Stimulated activated CD8-positive, alpha-beta memory T cell treated with anti-CD3 and anti-CD28 coated beads, Interleukin-15, amount 100 ng/mL, for 4 hours (primary cell): ENCODE measurements at places on chromosomes 6 and 20.

- no peak for DNase-seq
These were observed 90.6 kb downstream of the PAX1 start for GRCh38 chr20:21796059-21796458.

DNA sequence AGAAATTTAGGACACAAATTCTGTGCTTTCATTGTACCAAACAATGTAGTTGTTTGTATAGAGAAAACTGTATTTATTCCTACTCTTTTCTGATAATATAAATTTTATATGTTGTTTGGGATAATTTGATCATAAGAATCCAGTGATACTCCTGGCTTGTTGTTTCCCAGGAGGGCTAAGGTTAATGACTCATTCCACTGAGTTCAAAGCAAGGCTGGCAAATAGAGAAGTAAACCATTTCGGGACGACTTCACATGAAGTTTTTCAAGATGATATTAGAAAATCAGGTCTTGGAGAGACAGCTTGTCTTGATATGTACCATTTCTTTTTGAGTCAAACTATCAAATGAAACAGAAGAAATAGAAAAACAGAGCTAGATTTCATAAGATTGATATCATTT is 326.1 kb upstream of the CNR1 start:
- DNase-seq = no peak

GRCh38 chr6:8829296-8829695 is 394.0 kb upstream of the SLC35B3 start:
- no peak for DNase-seq

- no peak for DNase-seq
These were observed 35.1 kb downstream of the MAP3K5 start for GRCh38 chr6:136757150-136757549.

DNA sequence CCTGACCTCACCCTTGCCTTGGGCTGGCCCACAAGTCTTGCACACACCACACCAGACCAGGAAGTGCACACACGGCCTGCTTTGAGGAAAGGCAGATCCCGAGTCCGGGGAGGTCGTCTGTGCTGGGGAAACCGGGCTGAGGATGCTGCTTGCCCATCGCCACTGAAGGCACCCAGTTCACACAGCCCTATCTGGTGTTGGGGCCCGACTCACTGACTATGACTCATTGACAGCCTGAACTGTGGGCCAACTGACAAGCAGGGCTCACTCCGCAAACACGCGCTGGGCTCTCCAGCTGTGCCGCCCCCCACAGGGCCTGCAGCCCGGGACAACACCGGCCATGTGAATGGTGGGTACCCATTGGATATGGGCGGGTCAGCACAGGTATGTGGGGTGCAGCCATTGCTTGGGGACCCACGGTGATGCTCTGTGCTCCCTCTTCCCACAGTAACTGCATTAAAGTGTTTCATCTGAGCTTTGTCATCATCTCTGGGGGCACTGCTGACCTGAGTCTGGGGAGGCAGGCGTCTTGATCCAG is 1.6 kb downstream of the SAMD10 start:
- DNase-seq = peak; percentile 38

GRCh38 chr6:111980971-111981840 is 72.7 kb upstream of the CCN6 start:
- DNase-seq = no peak

DNA sequence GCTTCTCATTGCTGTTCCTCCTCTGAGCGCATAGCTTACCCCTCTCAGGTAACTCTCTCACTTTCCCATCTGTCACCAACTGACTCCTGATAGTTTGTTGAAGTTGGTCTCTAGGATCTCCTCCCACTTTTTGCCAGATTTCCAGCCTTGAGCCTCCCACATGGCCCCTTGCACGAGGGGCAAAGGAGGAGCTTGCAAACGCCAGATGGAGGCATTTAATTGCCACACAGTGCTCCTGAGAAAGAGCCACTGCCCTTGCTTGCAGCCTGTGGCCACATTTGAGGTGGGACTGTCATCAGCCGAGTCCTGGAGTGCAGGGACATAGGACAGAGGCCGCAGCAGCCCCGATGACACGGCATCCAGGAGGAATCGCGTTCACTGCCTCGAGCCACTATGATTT is 348.7 kb downstream of the SMOC2 start:
- DNase-seq = no peak

DNA sequence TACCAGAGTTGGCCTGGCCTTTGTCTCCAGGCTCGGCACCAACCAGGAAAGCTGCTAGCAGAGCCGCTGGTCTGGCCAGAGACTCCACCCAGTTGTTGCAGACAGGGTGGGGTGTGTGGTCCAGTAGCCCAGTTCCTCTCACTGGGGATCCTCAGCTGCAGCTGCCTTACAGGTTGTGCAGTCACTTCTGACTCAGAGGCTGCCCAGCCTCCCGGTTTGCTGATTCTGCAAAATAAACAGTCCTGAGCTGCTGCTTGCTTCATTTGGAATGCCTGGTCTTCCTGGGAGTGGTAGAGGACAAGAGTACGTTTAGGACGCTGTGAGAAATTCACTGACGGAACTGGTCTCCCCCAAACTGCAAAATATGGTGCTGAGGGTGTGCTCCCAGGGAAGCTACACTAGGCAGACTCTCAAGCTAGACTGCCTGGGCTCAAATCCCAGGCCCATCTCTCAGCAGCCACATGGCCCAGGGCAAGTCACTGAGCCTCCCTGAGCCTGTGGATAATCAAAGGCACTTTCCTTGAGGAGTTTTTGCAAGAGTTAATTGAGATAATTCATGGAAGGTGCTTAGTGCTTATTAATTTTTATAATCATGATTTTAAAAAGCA is 246.1 kb downstream of the TFAP2C start:
- no peak for DNase-seq

GRCh38 chr6:14748679-14749078 is 497.2 kb upstream of the JARID2 start:
- no peak for DNase-seq

- no peak for DNase-seq
These were observed 43.4 kb downstream of the ENPP1 start for GRCh38 chr6:131851049-131851769.

DNA sequence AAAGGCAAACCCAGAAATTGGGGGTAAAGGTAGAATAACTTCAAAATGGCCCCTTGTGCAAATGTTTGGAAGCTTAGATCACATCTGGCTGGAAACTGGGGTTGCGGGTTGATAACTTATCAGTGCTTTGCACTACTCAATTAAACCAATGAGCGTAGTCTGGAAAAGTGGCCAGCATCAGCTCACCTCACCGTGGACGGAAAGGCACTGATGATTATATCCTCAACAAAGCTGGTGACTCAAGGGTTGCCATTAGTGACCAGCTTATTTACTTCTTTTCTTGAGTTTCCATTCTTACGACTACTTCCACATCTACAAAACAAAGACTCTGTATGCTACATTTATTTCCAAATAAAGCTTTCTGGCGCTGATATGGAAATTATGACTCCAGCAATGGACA is 198.5 kb upstream of the HEY2 start:
- no peak for DNase-seq

GRCh38 chr6:155980014-155980767 is 524.6 kb upstream of the NOX3 start:
- no peak for DNase-seq

- no peak for DNase-seq
These were observed 90.4 kb downstream of the FARS2 start for GRCh38 chr6:5351552-5352210.

DNA sequence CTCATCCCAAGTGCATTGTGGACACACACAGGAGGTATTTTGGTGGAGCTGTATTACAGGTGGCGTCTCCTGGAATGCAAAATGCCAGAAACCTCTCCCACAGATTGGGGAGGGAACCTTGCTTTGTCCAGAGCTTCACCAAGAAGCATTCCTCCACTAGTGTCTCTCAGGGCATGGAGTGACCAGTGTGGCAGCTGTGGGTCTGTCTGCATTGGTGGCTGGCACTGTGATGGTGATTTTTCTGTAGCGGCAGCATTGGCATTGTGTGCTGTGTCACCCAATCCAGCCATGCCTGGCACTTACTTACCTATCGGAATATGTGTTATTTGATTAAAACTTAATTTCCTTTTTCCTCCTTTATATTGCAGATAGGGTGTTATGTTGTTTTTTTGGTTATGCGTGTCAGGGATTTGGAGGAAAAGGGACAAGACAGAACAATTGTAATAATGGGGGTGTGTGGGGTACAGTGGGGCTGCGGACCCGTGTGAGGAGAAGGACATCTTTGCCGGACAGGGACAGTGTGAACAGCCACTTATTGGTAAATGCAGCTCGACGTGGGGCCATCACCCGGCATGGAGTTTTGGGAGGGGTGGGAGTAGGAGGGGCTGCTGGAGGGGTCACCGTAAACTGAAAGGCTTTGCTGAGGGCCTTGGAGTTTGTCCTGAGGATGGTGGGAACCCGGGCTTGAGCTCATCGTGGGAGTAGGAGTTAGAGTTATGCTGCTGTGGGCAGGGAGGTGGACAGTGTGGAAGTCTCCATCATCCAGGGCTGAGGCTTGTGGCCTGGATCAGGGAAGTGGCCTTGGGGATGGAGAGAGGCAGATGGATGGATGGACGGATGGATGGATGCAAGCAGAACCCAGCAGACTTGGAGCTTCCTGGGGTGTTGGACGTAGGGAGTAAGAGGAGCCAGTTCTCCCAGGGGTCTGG is 105.0 kb downstream of the SYCP2 start:
- no peak for DNase-seq

GRCh38 chr20:13841206-13841605 is 56.4 kb downstream of the NDUFAF5 start:
- DNase-seq = no peak

- no peak for DNase-seq
These were observed 77.3 kb downstream of the SEL1L2 start for GRCh38 chr20:13913131-13913530.

DNA sequence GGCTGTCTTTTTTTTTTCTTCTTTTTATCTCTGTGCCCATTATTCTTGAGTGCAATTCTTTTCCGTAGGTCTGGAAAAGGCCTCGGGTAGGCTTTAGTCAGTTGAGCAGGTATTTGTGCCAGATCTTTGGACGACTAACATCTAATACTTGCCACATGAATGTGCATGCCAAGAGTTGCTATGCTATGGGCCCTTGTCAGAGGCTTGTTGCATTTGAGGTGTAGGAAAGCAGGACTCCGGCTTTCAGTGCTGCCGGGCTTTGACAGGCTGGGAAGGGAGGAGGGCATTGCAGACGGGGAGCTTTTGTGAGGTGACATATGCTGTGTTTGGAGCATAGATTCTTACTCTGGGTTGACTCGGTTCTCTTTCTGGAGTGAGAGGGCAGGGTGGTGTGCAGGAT is 10.2 kb downstream of the LRRC1 start:
- DNase-seq = no peak

GRCh38 chr6:136137008-136137692 is 113.0 kb downstream of the MTFR2 start:
- no peak for DNase-seq

DNA sequence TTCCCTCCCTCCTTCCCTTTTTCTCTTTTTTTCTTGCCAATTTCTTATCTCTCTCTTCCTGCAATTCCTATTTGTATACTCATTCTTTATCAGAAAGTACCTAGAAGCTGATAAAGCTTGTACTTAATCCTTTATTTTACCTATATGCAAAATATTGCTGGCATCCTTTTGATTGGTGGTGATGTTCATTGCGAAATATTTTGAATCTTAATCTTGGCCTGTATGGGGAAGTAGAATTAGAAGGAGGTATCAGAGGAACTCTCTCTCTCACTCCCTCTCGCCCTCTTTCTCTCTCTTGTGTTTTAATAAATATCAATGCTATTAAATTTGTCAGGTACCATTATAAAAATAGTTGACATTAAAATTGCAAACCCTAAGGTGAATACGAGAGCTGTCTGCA is 52.8 kb downstream of the UST start:
- no peak for DNase-seq

GRCh38 chr20:62628691-62629090 is 13.6 kb upstream of the SLCO4A1 start:
- DNase-seq = no peak

DNA sequence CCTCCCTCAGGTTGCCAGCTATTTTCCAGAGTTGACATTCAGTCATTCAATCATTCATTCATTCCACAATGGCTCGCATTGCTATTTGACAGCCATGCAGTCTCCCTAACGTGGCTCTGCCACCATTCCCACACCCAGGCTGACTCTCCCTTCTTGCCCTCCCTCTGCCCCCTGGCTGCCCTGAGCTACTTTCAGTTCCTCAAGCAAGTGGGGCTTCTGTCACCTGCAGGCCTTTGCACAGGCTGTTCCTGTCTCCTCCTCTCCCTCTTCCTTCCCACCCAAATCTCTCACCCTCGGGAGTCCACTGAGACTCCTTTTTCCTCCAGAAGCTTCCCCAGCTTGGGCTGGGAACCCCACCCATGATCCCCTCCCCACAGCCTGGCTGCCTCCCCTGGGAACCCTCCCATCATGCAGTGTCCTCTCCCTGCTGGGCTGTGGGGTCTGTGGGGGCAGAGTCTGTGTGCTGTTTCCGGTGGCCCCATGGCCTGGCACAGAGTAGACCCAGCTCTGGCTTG is 2.6 kb downstream of the PACSIN1 start:
- no peak for DNase-seq

GRCh38 chr6:106804346-106805335 is 169.9 kb downstream of the CD24 start:
- DNase-seq = no peak

DNA sequence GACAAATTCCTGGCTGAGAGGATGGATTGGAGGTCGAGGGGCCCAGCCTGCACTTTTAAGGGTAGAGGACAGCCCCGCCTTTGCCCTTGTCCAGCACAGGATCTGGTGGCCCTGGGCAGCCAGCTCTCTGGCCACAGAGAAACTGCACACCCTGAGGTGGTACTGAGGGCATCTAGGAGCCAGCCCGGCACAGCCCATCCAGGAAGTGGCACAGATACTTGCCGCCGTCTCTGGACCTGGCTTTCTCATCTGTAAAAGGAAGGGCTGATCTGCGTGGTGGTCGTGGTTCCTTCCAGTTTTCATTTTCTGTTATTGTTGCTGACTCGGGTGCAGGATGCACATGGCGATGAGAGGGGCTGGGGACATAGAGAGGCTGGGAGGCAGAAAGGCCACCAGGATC is 16.0 kb upstream of the SLC22A7 start:
- DNase-seq = no peak

GRCh38 chr6:8707956-8708772 is 272.8 kb upstream of the SLC35B3 start:
- no peak for DNase-seq

DNA sequence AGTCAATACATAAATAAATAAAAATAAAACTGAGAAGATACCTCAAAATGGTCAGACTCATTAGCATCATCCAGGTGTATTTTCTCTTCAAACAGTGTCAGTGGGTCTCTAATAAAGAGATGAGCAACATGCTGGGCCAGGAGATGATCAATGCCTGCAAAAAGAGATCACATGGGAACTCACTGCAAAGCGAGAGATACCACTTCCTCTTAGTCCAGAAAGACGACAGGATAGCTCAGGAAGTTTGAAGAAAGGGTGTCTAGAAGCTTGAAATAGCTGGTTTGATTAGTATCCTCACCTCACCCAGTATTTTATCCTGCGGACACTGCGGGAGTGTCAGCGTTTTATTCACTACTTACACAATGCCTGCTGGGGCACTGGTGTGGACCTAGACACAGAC is 38.0 kb downstream of the GCLC start:
- DNase-seq = no peak

GRCh38 chr20:23387118-23387443 is 25.1 kb downstream of the GZF1 start:
- DNase-seq = no peak

GRCh38 chr6:12208190-12208589 is 82.0 kb upstream of the EDN1 start:
- DNase-seq = no peak
